ENCODE measurements at places on chromosomes 12 and 14. TPM values are rescaled to one million over a fixed set of nuclear protein-coding genes. Genes with fewer than 3 reads are reported as not detected.

DNA sequence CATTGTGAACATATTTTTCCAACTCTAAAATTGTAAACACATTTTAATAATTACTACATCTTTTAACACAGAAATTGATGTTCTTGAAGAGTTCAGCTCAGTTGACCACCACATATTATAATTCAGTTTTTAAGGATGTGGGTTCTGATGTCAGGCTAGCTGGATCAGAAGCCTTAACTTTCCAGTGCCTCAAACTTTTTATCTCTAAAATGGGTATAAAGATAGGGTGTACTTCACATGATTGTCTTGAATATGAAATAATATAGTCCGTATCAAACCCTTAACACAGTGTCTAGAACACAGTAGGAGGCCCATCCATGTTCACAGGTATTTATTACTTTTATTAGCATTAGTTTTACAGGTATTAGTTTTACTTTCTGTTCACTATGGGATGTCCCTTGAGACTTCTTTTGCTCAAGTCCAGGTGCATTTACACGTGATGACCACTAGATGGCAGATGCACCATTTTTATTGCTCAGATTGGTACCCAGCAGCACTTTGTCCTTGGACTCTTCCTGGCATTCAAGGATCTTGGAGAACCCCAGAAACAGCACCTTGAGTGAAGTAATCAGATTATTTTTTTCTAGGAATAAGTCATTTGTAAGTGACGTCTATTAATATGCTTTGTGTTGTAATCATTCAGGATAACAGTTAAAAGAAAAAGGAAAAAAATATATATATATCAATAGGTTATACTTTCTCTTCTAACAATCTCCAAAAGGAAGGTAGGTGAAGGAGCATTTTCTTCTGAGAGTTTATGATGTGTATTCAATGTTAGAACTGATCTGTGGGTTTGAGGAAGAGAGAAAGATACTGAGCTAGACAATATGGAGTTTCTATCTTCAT, 580.2 kb downstream of the ETNK1 start:
- peak; percentile 23 for DNase-seq

DNA sequence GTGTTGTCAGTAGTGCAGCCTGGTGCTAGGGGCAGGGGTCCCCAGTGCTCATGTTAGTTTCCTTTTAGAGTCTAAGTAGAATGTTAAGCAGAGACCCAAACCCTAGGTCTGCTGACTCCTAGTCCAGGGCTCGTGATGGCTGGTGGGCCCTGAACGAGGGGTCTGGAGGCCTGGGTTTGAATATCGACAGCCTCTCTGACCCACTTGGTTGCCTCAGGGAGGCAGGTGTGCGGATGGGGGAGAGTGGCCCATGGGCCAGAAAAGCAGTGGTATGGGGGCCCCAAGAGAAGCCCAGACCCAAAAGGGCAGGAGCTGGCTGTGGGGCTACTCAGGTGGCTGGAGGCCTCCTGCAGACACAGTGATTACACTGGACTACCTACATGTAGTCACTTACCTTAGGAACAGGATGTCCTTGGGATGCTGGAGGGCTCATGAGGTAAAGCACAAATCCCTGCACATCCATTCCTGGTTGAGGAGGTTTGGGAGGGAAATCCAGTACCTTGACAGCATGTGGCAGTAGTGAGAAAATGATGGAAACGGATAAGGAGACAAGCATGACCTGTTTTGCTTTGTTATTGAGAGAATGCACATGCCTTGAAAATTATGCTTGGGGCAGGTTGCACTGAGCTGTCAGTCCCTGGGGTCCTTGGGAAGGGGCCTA, 1.7 kb upstream of the SLC25A29 start:
- DNase-seq: no peak

DNA sequence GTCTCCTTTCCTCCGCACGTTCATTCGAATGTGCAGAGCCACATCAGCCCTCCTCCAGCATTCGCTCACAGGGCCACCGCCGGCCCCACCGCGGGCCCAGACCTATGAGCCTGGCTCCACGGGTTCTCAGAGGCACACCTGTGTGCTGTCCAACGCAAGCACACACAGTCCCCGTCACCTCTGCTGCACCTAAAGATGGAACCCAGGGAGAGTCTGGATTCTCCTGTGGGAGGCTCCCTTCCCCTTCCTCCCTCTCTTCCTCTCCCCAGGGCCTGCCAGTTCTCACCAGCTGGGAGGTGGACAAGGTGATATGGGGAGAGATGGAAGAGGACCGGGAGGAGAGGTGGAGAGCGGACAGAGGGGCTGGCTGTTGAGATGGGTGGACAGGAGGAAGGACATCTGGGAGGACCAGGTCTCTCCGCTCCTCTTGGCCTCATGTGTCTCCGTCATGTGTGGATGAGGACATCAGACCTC, 4.9 kb upstream of the AQP6 start:
- no peak for DNase-seq

Gene IL31
- not detected for total RNA-seq

- DNase-seq: no peak
Observed at GRCh38 chr12:117038919-117039318, 60.3 kb downstream of the TESC start.
